Effector CD8-positive, alpha-beta T cell (primary cell): ENCODE measurements at places on chromosomes 1 and 21.

- DNase-seq: no peak
Observed at GRCh38 chr1:209354840-209355165, 228.7 kb upstream of the CAMK1G start.

DNA sequence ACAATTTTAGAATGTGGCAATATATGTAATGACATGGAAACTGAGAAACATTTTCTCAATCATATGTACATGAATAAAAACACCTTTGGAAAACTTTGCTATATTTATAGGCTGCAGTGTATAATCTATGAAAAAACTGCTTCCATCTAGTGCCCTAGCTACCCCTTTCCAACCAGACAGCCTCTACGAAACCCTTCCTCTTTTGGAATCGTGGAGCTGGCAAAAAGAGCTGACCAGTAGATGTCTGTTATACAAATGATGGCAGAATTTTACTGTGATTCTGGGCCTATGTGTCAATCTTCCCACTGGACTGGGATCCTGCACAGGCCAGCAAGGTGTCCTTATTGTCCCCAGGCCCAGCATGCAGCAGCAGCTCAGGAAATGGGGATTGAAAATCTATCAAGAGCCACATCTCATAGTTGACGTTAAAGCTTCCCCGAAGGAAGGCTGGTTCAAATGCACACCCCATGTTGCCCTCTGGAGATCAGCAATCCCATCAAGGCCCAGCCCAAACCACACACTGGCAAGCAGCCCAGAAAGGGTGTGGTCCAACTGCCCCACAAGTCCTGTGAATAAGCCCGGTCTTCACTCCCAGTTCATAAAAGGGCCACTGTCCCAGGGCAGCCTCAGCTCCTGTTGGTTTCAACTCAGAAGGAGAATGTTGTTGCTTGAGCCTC, 8.8 kb upstream of the FAM20B start:
- DNase-seq: no peak

DNA sequence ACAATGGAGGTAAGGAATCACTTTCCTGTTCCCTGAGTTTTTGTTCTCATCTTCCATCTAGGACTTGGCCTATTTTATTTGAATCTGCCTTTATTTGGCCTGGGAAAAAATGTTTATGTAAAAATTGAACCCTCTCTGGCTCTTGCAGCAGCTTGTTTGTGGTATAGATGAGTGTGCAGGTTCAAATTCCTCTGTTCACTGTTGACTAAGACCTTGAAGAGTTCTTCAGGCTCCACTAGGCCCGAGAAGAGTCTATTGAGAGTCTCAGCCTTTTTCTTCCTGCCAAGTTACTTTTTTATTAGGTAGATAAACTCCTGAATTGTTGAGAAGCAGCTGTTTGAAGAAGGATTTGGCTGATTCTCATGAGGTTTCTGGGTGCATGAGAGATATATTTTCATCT, 248.8 kb upstream of the ADGRL2 start:
- DNase-seq: no peak

- no peak for DNase-seq
Observed at GRCh38 chr21:43619856-43620255, 39.4 kb downstream of the HSF2BP start.

DNA sequence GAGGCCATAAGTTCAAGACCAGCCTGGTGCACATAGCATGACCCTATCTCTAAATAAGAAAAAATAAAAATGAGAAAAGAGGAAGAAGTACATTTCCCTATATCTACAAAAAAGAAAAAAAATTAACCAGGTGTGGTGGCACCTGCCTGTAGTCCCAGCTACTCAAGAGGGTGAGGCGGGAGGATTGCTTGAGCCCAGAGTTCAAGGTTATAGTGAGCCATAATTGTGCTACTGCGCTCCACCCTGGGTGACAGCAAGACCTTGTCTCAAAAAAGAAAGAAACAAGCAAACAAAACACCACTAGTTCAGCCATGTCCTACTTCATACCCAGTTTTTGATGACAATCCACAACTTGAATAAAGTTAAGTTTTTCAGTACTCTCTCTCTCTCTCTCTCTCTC, 30.7 kb upstream of the TDRD10 start:
- DNase-seq: no peak
